ENCODE measurements at places on chromosomes 12 and 14.

- peak; percentile 58 for DNase-seq
Measured at GRCh38 chr12:30989754-30990153, 63.2 kb downstream of the TSPAN11 start.

GRCh38 chr12:34603382-34604035, 581.2 kb downstream of the ALG10 start:
- no peak for DNase-seq

- DNase-seq = no peak
Measured at GRCh38 chr14:42192738-42193653, 586.3 kb downstream of the LRFN5 start.

DNA sequence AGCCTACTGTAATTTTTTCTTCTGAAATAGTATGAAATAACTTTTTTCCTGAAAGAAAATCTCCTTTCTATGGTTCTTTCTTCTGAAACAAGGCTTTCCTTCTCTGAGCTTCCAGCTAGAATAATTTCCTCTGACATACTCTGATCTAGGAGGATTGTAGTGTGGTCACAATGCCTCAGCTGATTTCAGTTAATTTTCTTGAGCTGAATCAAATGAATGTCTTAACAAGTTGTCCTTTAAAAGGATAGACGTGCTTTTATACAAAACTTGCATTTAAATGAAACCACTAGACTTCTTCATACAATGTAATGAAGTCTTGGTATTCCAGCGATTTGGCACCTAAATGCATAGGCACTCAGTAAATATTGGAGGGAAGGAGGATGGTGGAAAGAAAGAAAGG, 94.4 kb downstream of the BICD1 start:
- DNase-seq = no peak

DNA sequence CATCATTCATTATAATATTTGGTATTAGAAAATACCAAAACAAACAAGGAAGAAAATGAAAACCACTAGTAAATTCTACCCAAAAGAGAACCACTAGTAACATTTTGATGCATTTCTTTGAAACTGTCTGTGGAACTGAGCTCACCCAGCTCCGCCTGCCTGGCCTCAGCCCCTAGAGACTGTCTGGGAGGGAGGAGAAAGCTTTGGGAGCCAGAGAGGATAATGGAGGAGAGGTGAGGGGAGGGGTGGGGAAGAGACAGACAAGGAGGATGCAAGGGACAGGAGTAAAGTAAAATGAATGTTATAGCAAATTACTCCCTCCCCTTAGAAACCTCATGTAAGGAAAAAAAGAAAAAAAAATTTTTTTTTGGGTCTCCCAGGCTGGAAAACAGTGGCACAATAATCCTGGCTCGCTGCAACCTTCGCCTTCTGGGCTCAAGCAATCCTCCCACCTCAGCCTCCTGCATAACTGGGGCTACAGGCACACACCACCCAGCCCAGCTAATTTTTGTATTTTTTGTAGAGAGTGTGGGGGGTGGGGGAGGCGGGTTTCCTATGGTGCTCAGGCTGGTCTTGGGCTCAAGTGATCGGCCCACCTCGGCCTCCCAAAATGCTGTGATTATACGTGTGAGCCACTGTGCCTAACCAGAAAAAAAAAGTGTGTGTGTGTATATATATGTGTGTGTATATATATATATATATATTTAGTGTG, 3.2 kb upstream of the MMP19 start:
- DNase-seq = no peak

- no peak for DNase-seq
Measured at GRCh38 chr12:54160769-54161480, 27.9 kb downstream of the SMUG1 start.

- no peak for DNase-seq
Measured at GRCh38 chr14:35250319-35250718, 41.9 kb upstream of the PSMA6 start.

DNA sequence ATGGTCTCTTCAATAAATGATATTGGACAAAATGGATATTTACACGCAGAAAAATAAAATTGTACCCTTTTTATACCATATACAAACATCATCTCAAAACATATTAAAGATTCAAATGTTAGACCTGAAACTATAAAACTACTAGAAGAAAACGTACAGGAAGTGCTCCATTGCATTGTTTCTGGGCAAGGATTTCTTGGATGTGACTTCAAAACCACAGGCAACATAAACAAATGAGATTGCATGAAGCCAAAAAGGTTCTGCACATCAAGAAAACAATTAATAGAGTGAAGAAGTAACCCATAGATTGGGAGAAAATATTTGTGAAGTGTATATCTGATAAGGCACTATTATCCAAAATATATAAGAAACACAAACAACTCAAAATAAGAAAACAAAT, 812.4 kb downstream of the NRXN3 start:
- DNase-seq = no peak

DNA sequence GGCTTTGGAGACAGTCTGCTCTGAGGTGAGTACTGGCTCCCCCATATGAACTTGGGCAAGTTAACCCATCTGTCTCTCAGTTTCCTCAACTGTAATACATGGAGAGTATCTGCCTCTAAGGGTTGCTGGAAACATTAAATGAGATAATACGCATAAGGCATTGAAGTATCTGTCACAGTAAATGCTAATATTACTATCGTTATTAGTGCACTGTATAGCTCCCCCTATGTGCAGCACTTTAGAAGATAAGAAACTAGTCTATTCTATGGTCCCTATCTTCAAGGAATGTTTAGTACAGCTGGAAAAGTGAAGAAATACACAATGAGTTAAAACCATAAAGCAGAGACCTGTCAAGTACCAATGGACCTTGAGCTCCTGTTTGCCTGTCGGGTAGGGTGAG, 51.7 kb upstream of the CFL2 start:
- DNase-seq = no peak

GRCh38 chr12:28232211-28232928, 42.1 kb downstream of the CCDC91 start:
- DNase-seq = no peak

Measured in head of caudate nucleus (tissue), 42 donors.